ENCODE measurements at places on chromosomes 4 and X. TPM values are rescaled to one million over a fixed set of nuclear protein-coding genes. Genes with fewer than 3 reads are reported as not detected.

- no peak for DNase-seq
- peaks cover 22% of the 10 kb centered on the region for H3K27me3 ChIP-seq
- no peak overlapping the region for H3K27ac ChIP-seq
These were observed 109.3 kb upstream of the TBC1D9 start for GRCh38 chr4:140865253-140866217.

DNA sequence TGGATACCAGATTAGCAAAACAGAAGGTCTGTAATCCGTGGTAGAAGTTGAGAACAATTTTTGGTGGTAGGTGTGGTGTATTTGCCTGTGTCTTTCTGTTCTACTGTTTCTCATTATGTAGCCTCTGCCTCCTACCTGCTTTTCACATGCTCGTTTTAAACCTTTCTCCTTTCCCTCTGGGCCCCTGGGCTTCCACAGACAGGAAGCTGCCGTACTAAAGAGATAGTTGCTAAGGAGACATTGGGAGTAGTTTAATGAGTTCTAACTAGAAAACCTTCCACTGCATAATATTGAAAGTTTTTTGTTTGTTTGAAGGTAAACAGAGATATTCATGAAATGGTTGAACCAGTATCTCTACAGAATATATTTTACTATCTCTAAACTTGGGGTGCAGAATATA, 107.8 kb downstream of the STOX2 start:
- H3K36me3 ChIP-seq = no peaks in the 10 kb centered on the region
- H3K27me3 ChIP-seq = no peaks in the 10 kb centered on the region
- no peak overlapping the region for H3K4me3 ChIP-seq
- no peak overlapping the region for H3K27ac ChIP-seq
- no peak for DNase-seq
- H3K4me1 ChIP-seq = peaks cover 5% of the 10 kb centered on the region

DNA sequence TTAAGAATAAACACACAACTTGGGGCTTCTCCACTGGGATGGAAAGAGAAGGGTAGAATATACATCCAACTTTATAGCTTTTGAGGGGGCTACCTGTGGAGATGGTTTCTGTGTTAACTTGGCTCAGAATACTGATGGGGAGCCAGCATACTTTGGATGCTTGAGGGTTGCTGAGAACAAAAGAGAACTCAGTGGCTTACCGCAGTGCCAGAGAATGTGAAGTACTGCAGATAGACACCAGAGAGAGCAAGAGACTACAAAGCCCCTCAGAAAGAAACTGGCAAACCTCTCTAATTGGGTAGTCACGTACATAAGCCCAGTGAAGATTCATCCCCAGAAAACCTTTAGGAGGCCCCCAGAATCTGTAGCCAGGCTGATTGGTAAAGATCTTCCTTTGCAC, 214.4 kb downstream of the DCHS2 start:
- no peak for DNase-seq
- no peaks in the 10 kb centered on the region for H3K36me3 ChIP-seq
- no peak overlapping the region for H3K4me3 ChIP-seq
- no peak overlapping the region for H3K27ac ChIP-seq
- no peaks in the 10 kb centered on the region for H3K4me1 ChIP-seq

DNA sequence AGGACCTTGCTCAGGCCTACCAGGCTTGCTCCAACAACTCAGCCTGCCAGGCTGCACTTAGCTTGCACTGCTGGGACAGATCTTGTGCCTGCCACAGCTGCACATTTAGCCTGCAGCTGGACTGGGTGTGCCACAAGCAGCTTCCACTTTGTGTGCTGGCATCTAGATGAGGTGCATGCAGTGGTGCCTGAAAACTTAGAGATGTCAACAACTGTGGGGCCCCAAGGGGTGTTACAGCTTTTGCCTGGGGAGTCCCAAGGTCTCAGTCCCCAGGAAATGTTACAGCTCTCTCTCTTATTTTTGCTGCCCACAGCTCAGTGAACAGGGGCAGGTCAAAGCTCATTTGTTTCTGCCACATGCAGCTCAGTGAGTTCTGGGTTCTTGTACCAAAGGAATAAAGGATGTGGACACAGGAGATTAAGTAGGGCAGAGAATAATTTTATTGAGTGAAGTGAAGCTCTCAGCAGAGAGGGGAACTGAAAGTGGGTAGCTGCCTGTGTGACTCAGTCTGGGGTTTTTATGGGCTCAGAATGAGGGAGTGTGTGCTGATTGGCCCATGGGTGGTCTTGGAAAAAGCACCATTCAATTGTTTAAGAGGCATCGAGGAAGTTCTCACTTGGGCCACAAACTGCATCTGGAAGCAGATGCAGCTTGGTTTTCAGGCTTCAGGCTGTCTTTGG, 828.3 kb downstream of the TECRL start:
- no peaks in the 10 kb centered on the region for H3K36me3 ChIP-seq
- no peaks in the 10 kb centered on the region for H3K27me3 ChIP-seq
- no peak overlapping the region for H3K4me3 ChIP-seq
- H3K27ac ChIP-seq = no peak overlapping the region
- H3K4me1 ChIP-seq = no peaks in the 10 kb centered on the region

- H3K36me3 ChIP-seq = peaks cover 20% of the 10 kb centered on the region
These were observed 167.8 kb downstream of the AFAP1 start for GRCh38 chr4:7771541-7772507.

DNA sequence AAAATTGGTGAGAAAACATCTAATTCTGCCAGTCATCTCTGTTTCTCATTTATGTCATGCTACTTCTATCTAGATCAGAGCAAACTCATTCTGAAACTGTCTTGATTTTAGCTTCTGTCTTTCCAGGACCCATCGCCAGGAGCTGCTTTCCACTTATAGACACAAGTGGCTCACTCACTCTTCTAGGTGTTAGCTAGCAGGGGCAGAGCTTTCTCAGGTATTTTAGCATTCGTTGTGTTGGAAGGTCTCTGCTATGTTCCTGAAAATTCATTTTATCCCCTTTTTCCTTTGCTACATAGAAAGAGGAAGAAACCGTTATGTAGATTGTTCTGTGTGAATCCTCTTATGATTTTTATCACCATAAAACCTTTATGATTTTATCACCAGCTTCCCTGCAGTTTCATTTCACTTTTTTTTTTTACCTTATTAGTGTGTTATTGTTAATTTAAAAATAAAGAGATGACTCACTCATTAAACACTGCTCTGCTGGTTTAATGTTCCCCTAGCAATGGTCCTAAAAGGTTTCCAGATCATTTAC, 246.6 kb upstream of the AADAT start:
- no peaks in the 10 kb centered on the region for H3K4me1 ChIP-seq
- no peak overlapping the region for H3K27ac ChIP-seq

- no peak overlapping the region for H3K27ac ChIP-seq
- H3K36me3 ChIP-seq = no peaks in the 10 kb centered on the region
- no peaks in the 10 kb centered on the region for H3K27me3 ChIP-seq
- no peaks in the 10 kb centered on the region for H3K4me1 ChIP-seq
These were observed 996.4 kb downstream of the C4orf33 start for GRCh38 chr4:130092187-130093015.

GRCh38 chr4:168794881-168795280, 215.2 kb downstream of the CBR4 start:
- no peaks in the 10 kb centered on the region for H3K36me3 ChIP-seq
- H3K27me3 ChIP-seq = peaks cover 5% of the 10 kb centered on the region
- H3K4me1 ChIP-seq = no peaks in the 10 kb centered on the region
- H3K4me3 ChIP-seq = no peak overlapping the region

DNA sequence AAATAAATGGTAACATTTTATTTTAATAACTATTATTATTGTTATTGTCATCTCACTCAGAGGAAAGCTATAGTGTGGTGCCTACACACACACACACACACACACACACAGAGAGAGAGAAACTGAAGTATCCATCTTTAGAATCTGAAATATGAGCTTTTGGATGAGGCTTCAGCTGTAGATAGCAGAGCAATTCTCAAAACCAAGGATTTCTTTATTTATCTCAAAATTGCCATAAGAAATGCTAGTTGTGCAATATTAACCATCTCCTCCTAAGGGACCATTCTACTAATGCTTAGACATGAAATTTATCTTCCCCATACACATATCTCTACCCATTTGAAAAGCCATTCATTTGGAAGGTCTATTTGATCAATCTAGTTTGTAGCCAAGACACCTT, 50.1 kb upstream of the SGMS2 start:
- H3K27me3 ChIP-seq = peaks cover 8% of the 10 kb centered on the region
- no peak overlapping the region for H3K4me3 ChIP-seq
- H3K4me1 ChIP-seq = no peaks in the 10 kb centered on the region
- H3K27ac ChIP-seq = no peak overlapping the region
- H3K36me3 ChIP-seq = no peaks in the 10 kb centered on the region

DNA sequence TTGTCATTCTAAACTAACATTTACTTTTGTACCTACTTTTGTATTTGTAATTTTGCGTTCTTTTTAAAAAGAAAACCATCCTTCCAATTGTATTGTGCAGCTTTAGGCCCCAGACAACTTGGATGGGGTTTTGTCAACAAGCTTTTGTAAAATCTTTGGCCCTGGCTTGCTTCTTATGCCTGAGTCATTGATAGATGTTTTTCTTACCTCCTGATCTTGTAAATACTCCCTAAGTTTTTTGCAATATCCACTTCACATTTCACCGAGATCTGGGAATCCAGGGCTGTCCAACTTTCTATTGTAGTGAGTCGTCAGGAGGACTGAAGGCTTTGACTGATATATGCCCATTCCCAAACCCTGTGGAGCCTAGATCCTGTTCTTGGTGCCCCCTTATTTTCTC, 126.9 kb upstream of the GUCY1A1 start:
- H3K4me3 ChIP-seq = no peak overlapping the region
- H3K4me1 ChIP-seq = no peaks in the 10 kb centered on the region
- no peak overlapping the region for H3K27ac ChIP-seq
- no peaks in the 10 kb centered on the region for H3K27me3 ChIP-seq
- DNase-seq = no peak
- no peaks in the 10 kb centered on the region for H3K36me3 ChIP-seq

DNA sequence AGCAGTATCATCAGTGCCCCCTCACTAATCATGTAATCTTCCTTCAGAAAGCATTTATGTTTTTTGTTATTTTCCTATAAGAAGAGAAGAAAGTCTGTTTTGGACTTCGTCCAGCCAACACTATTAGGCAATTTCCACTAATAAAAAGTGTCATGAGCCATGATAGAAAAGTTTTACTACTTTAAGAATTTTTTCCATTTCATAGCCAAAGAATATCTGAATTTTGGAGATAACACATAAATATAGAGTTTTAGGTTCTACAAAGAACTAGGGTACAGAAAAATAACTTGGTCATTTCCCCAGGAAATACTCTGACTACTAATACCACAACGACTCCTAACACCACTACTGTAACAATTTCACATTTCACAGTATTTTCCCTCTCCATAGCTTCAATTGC, 41.8 kb upstream of the VEGFC start:
- no peaks in the 10 kb centered on the region for H3K4me1 ChIP-seq
- H3K4me3 ChIP-seq = no peak overlapping the region
- no peak overlapping the region for H3K27ac ChIP-seq
- no peaks in the 10 kb centered on the region for H3K27me3 ChIP-seq

DNA sequence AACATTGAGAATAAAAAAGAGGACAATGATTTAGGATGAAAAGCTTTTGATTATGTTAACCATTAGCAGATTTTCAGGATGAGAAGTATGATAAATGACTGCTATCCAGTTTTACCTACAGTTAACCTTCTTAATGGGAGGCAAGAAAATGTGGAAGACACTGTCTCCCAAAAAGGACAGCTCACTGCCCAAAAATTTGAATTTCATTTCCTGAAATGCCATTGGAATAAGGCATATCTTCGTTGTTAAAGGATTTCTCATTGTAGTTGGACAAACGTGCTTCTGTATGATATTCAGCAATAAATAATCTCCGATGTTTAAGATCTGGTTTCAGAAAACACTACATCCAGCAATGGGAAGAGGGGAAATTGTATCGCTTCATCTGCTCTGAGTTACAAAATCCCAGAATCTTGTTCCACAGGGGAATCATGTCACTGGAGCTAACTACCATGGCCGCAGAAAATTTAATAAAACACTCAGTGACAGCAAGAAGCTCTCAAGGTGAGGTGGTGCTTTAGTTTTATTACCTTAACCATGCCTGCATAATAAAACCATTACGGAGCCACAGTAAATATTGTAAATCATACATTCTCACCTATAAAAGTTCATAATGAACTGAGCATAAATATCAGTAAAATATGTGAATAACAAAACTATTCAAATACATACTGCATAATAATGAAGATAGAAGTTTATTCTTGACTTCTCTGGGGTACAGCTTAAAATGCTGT, 552.3 kb downstream of the PCDH7 start:
- H3K27ac ChIP-seq = no peak overlapping the region
- H3K36me3 ChIP-seq = no peaks in the 10 kb centered on the region
- no peak for DNase-seq
- no peak overlapping the region for H3K4me3 ChIP-seq
- no peaks in the 10 kb centered on the region for H3K27me3 ChIP-seq
- H3K4me1 ChIP-seq = no peaks in the 10 kb centered on the region

DNA sequence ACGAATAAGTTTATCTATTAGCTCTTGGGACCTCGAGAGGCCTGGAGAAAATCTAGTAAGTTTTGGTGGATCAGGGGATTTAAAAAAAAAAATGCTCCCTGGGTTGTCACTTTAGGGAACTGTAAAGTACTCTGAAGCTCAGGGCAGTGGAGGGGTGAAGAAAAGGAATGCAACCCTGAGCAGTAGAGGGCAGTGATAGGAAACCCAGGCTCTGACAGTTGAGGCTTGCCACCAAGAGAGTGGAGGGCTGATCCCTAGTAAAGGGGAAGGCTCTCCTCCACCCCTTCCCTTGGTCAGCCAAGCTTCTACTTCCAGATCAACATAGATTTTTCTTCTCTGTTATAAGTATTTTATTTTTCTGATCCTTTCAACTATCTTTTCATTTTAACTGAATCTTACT, 73.1 kb downstream of the FBXO8 start:
- peaks cover 2% of the 10 kb centered on the region for H3K36me3 ChIP-seq
- H3K27me3 ChIP-seq = peaks cover 74% of the 10 kb centered on the region
- peaks cover 22% of the 10 kb centered on the region for H3K4me1 ChIP-seq

- no peaks in the 10 kb centered on the region for H3K4me1 ChIP-seq
- H3K36me3 ChIP-seq = no peaks in the 10 kb centered on the region
- H3K27ac ChIP-seq = no peak overlapping the region
- DNase-seq = no peak
- H3K4me3 ChIP-seq = no peak overlapping the region
- peaks cover 4% of the 10 kb centered on the region for H3K27me3 ChIP-seq
These were observed 43.1 kb upstream of the CYP2U1 start for GRCh38 chr4:107888237-107888636.

The NUP62CL gene
- 1.1 TPM for total RNA-seq

The GPR34 gene
- total RNA-seq = 0.43 TPM

The MAOB gene
- total RNA-seq = not detected

The HERC5 gene
- 18.1 TPM for total RNA-seq

The AKAP4 gene
- not detected for total RNA-seq

The OTC gene
- not detected for total RNA-seq

The PAK3 gene
- total RNA-seq = 0.30 TPM

The SSX2 gene
- not detected for total RNA-seq

The DCX gene
- total RNA-seq = not detected

The XG gene
- total RNA-seq = not detected

The UCP1 gene
- not detected for total RNA-seq

The MAOA gene
- total RNA-seq = 1.8 TPM

The FAM114A1 gene
- 0.23 TPM for total RNA-seq

The SPANXN4 gene
- not detected for total RNA-seq

The FOXR2 gene
- total RNA-seq = not detected
